ENCODE measurements at places on chromosomes 5 and 9. TPM values are rescaled to one million over a fixed set of nuclear protein-coding genes. Genes with fewer than 3 reads are reported as not detected.

The WWC1 gene
- 25.1 TPM for total RNA-seq

The C5orf46 gene
- total RNA-seq, result not detected

The SEMA6A gene
- 11.4 TPM for total RNA-seq

The NMUR2 gene
- not detected for total RNA-seq

The PCDHA9 gene
- under 0.01 TPM for total RNA-seq

The IGFBPL1 gene
- total RNA-seq, result not detected

The CCNG1 gene
- total RNA-seq, result 93.7 TPM

The PCDHA11 gene
- under 0.01 TPM for total RNA-seq

The PITX1 gene
- not detected for total RNA-seq

The FGF10 gene
- 0.61 TPM for total RNA-seq

The DRD1 gene
- 0.17 TPM for total RNA-seq

The LYSMD3 gene
- 13.0 TPM for total RNA-seq

The LIX1 gene
- not detected for total RNA-seq
